ENCODE measurements at places on chromosomes 6 and 20. TPM values are rescaled to one million over a fixed set of nuclear protein-coding genes. Genes with fewer than 3 reads are reported as not detected.

DNA sequence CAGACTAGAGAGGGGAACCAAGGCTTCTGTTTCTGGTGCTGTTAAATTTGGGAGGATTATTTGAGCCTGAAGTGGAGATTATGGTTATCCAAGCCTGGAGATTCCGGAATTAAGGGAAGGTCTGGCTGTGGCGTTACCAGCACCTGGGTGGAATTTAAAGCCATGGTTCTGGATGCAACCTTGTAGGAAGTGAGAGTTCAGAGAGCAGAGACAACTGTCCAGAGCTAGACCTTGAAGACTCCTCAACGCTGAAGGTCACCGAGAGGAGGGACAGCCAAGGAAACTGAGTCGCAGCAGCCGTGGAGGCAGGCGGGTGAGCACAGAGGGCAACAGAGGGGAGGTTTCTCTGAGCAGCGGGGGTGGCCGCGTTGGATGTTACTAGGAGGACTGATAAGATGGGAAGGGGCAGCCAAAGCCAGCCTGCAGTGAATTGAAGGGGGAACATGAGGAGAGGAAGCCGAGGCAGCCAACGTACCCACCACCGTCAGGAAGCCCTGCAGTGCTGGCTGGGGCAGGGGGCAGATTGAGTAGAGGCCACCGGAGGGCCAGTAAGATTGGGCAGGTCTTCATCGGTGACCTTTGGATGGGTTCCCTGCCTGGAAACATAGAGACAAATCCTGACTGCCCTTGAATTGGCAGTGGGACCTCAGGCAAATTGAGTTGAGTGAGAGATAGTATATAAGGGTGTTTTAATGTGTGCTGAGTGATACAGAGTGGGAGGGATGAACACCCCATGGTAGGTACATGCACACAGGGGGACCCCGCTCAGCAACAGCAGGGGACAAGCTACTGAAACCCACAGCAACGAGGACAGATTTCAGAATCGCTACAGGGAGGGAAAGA, 90.3 kb downstream of the SNX5 start:
- DNase-seq, result no peak

GRCh38 chr6:46777476-46778346, 15.5 kb upstream of the MEP1A start:
- DNase-seq, result no peak

DNA sequence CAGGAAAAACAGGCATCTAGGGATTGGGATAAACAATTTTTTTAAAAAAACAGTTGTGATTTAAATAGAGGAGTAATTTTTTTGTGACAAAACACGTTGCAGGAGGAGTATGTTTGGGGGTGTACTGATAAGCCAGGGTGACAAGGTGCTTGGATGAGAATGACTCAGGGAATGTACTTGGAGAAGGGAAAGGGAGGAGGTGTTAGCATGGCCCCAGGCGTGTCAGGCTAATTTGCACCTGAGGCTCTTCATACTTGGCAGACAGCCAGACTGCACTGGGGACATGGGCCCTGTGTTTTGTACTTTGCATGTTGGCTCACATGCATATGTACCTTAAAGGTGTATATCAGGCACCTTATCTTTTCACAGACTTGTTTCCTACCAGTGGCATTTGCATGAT, 22.8 kb downstream of the PANK2 start:
- DNase-seq, result no peak

- no peak for DNase-seq
Measured at GRCh38 chr20:54178256-54178655, 4.5 kb upstream of the CYP24A1 start.

- DNase-seq, result no peak
Measured at GRCh38 chr6:15421945-15422733, 176.3 kb downstream of the JARID2 start.

THBD gene
- not detected for total RNA-seq

All from activated naive CD4-positive, alpha-beta T cell treated with anti-CD3 and anti-CD28 coated beads, Interleukin-2, amount 50 U/mL, for 72 hours (primary cell).